Posterior vena cava (tissue), 2 donors: ENCODE measurements at places on chromosomes 7 and 10.

DNA sequence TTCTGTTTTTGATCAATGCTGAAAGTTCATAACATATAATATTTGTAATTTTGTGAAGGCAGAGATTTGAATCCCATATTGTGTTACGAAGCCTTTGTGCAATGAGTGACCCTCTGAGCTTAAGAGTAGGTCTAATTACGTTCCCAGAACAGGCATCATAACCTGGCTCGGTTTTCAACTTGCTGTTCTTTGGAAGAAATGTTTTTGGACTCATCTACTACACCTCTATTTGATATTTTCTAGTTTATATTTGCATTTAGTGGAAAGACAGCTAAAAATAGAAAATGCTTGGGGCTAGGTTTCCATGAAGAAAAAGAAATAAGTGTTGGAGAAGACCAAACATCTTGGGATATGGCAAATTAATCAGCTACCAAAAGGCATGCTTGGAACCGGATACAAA, 234.8 kb downstream of the AGMO start:
- DNase-seq = no peak

DNA sequence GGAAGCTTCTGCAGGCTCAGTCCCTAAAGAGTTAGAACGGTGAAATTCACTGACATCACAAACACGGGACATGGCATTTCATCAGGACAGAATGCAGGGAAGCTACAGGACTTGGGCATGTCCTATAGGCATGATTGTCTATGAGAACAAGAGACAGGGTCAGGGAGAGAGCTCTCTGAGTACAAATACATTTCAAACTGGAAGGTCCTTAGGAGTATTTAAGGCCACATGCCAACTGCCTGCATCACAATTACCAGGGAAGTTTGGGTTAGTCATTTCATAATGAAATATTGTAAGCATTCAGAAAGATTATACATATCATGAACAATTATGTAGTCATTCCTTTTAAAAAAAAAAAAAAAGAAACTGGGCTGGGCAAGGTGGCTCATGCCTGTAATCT, 71.3 kb downstream of the CREB3L2 start:
- no peak for DNase-seq

DNA sequence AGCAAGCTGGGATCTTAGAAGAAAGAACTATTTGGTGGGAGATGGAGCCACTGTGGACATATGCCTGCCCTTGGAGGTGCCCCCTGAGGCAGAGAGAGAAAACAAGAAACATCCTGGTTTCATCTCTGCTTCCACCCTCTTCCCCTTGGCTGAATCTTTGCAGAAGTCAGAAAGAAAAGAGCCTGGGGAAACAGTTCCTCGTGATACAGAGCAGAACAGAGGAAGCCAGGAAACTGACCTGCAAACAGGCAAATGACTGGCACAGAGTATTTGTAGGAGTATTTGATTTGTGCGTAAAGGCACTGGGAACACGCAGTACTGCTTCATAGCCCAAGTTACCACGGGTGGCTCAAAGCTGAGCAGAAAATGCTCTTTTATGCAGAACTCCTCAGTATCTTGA, 7.0 kb upstream of the KEL start:
- DNase-seq = no peak

DNA sequence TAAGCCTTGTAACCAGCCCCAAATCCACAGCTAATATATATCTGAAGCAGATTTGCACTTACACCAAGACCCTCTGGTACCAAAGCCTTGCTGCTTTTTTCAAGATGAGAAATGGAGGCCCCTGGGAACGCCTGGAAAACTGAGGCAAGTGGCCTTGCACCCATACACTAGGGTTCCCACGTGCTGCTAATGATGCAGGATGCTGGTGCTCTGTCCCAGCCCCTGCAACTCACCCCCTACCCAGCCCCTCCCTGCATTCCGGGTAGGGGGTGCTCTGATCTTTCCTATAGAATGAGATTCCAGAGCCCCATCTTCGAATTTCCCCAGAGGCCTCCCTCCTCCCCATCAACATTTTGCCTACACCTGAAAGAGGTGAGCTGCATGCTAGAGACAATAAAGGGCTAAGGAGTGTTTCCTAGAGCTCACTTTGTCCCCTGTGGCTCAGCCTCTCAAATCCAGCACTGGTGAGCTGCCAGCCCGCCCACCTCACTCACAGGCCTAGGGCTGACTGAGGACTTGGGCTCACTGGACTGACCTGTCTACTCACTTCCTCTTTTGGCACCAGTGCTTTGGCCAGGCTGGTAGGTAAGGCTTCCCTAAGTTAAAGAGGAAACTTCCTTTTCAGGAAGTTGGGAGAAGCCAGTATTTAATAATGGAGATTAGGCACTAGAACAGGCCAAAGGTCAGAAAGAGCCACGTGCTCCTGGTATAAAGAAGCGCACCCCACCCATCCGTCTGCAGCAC, 9.8 kb downstream of the RBP4 start:
- DNase-seq = no peak
